ENCODE measurements at places on chromosomes 7 and 10.

DNA sequence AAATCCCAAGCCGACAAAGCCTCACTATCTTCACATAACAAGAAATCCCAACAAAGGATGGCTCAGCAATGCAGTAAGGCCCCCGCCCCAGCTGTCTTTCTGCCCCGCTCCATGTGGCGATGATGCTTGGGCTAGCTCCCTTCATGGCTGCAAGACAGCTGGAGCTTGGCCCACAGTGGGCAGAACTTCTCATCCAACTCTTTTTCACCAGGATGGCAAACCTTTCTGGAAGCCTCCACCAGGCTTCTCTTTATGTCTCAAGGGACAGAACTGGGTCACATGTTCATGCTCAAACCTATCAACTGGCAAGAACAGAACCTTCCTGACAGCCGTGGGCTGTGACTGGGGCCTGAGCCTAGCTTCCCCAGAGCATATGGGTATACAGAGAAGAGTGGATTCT lies 260.5 kb upstream of the MKLN1 start:
- no peak for DNase-seq

DNA sequence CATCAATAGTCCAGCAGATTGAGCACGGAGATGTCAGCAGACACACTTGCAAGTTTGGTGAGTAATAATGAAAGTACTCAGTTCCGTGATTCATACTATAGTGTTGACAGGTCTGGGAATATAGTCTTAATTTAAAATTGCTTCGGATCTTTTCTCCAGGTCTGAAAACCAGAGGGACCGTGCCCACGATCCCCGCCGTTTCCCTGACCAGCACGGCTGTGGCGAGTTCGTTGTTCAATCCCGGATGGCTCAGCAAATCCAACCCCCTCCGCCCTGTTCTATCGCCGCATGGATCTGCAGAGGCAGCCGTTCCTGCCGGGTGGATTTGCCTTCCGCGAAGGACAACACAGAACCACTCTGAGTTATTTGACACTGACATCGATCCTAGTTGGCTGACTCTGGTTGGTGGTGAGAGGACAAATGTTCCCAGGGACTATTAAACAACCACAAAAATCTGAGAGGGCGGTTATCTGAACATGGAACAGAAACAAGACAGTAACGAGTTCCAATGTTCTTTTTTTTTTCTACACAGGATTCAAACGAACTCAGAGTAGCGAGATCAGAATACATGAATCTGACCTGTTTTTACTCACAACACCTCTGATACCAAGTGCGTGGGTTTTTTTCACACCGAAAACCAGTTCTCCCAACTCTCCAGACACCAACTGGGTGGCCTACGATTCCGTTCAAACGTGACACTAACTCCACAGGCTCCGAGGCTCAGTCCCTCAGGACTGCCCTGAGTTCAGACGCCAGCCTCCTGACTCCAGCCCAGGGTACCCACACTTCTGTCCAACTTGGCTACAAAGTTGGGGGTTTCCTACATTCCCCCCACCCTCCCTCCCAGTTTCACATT lies 52.7 kb downstream of the RBM17 start:
- DNase-seq = no peak

DNA sequence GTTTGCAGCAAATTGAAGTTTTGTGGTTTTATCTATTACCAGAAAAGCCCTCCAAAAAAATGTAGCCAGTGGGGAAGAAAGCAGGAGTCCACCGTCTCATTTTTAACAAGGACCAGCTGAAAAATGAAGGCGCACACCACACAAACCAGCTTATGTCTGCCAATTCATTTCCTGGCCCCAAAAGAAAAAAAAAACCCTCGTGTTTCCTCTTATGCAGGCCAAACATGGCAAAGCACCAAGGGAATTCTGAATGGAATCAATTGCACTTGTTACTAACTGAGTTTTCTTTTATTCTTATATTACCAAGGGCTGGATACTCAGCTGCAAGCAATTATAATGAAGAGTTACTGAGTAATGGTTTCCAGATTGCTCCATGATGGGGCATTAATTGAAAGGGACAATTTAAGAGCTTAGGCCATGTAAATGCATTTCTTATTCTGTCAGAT lies 428.3 kb upstream of the NPVF start:
- no peak for DNase-seq

GRCh38 chr7:112204499-112205342 lies 1.5 kb downstream of the DOCK4 start:
- no peak for DNase-seq

DNA sequence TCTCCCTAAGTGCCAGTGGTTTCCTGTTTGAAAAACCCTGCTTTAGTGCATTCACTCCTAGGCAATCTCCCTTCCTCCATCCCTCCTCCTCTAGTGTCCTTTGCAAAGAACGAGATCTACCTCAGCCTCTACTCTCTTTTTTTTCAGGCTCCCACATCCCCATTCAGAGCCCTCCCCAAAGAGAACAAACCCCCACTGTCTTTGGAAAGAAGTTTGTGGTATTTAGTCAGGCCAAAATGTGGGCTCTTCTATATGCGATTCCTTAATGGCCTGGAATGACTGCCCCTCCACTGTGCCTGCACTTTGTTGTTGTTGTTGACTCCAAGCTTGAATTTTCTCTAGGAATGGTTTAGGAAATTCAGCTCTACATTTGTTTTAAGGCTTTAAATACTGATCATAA lies 36.3 kb downstream of the PALS2 start:
- no peak for DNase-seq

GRCh38 chr10:22720667-22721066 lies 6.3 kb upstream of the PIP4K2A start:
- DNase-seq = no peak

DNA sequence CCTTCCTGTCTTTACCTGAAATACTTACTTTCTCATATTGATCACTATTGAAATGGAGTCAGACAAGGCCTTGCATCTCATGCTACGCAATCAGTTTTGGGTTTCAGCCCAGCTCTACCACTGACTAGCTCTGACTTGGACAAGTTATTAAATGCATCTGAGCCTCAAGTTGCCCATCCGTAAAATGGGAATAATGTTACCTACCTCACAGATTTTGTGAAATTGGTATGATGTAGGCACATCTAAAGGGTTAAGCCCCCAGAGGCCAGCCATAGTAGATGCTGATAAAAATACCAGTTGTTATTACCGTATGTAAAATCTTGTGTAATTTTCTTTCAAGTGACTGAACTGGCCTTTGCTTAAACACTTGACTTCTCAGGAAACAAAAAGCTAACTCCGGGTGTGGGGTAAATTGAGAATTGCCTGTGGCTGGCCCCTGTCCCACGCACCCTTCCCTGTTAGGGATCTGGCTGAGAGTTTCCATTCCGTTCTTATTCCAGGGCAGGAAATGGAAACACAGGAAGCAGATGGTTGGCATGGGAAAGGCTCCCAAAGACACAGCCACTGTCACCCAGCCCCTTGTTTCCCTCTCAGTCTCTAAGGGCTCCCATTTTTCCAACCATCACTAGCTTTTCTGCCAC lies 7.5 kb downstream of the DUSP5 start:
- no peak for DNase-seq

GRCh38 chr7:150900675-150901074 lies 48.4 kb downstream of the AOC1 start:
- no peak for DNase-seq

GRCh38 chr10:76440426-76440825 lies 1009.0 kb downstream of the LRMDA start:
- DNase-seq = no peak

- DNase-seq = no peak
These were observed 100.9 kb downstream of the XRCC2 start for GRCh38 chr7:152574892-152575548.

GRCh38 chr10:93081318-93081717 lies 7.6 kb downstream of the CYP26A1 start:
- no peak for DNase-seq
